Right atrium auricular region (tissue), 2 donors: ENCODE measurements at places on chromosomes 7 and 10. TPM values are rescaled to one million over a fixed set of nuclear protein-coding genes. Genes with fewer than 3 reads are reported as not detected.
A peak's percentile ranks its signal among the peaks of the same experiment; 100 is the strongest.

- DNase-seq, result no peak
These were observed 127.5 kb downstream of the MAD1L1 start for GRCh38 chr7:2105280-2105679.

DNA sequence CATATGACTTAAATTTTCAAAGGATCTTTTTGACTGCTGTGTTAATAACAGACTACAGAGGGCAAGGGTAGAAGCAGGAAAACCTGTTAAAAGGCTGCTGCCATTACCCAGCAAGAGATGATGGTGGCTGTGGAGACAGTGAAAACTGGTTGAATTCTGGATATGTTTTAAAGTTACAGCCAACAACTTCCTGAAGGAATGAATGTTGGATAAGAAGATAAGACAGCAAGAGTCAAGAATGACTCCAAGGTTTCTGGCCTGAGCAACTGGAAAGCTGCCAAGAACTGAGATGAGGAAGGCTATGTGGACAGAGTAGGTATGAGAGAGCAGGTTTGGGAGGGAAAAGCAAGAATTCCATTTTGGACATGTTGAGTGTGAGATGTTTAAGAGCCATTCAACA lies 19.1 kb downstream of the CNOT4 start:
- no peak for DNase-seq

IFIT1B gene
- total RNA-seq, result 0.24 TPM

- no peak for DNase-seq
These were observed 53.6 kb downstream of the KAT6B start for GRCh38 chr10:74880041-74880440.

LGI1 gene
- total RNA-seq, result 0.44 TPM

- peak; percentile 91 for DNase-seq
These were observed at the start of gene TRIP6 for GRCh38 chr7:100867040-100867775. TRIP6 (plus strand) TSS chr7:100867387; CDS start chr7:100867498, 111 bp downstream.

ANK3 gene
- 189 TPM for total RNA-seq

- no peak for DNase-seq
These were observed 9.1 kb downstream of the CELF2 start for GRCh38 chr10:11026773-11027172.

GRCh38 chr10:132511121-132512051 lies 26.2 kb upstream of the INPP5A start:
- peak; percentile 82 for DNase-seq

DNA sequence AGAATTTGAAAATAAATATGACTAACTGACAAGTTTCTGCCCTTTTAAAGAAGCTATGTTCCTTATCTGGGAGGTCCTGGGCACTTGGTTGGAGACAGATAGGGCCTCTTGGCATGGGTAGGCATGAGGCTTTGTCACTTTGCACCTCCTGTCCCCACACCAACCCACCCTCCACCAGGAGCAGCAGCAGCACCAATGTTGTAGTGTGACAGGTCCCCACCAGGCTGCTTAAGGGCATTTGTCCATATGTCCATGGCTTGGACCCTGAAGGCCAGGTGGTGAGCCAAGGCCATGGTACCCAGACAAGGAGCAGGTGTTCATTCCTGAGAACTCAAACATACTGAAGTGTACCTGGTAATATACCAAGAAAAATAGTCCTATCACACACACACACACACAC lies 629.1 kb downstream of the ACTR3B start:
- DNase-seq, result peak; percentile 13

GRCh38 chr10:520402-520787 lies 169.1 kb downstream of the DIP2C start:
- no peak for DNase-seq

DNA sequence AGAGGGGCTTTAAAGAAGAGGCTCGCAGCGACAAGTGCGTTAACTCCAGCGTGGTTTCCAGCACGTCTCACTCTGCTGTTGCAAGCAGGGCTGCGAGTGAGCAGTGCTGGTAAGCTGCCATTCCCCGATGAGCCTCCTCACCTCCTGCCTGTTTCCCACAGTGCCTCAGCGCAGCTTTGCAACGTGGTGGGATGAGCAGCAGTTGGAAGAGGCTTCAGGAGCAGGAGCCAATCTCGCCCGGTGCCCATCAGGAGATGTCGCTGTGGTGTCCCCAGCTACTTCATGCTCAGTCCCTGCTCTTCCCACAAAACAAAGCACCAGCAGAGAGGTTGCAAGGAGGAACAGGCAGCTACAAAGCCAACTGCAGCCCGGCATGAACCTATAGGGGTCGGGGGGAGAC lies 2.4 kb upstream of the ADARB2 start:
- DNase-seq, result no peak

SH2B2 gene
- total RNA-seq, result 1.3 TPM

AHR gene
- total RNA-seq, result 45.4 TPM

ZNF425 gene
- 1.3 TPM for total RNA-seq

ADARB2 gene
- total RNA-seq, result 0.71 TPM

- no peak for DNase-seq
These were observed 184.7 kb upstream of the KCTD7 start for GRCh38 chr7:66443946-66444345.

- no peak for DNase-seq
These were observed 94.8 kb downstream of the TCERG1L start for GRCh38 chr10:131216681-131217230.

DNA sequence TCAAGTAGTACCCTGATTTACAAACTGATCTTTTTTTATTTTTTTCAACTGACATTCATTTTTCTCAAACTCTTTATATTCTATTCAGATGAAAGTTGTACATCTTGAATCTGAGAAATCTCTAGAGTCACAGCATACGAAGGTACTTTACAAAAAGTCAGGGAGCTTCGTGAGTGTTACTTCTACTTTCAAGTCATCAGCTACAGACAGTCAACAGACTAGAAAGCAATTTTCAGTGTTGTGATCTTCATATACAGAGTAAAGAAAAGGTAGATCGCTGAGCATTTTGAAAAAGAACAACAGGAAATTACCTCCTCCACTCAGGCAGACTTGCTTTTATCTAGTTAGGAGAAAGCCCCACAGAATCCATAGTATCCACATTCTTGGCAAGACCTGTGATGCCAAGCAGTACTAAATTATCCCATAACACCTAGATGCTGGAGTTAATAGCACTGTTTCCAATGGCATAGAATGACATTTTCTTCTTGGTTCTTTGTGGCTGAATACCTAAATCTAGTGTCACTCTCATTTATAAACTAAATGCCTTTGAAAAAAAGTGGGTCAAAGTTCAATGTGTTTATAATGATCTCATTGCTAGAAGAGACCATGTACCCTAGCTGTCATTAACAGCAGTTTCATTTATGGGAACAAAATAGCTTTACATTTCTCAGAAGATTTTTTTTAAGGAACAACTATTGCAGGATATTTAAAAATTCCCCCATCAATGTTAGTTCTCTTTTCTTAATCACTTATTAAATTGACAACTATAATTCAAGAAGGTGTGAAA lies 12.0 kb upstream of the ZNF800 start:
- DNase-seq, result no peak

IDI2 gene
- not detected for total RNA-seq

DNA sequence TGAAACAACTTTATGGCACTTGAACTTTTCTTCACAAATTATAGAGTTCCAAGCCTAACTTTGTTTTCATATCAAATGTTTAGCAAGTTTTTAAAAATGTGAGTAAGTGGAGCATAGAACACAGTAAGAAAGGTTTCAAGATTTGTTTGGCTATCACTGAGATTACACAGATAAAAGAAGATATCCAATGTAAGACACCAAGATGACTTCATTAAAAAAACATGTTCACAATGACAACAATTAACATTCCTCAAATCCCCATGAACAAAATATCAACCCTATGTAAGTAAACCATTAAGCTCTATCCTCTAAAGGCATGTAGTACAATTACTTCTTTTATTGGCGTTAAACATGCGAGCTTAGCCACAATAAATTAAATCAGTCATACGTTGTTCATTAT lies 129.7 kb downstream of the RELN start:
- DNase-seq, result no peak

OGDHL gene
- 6.4 TPM for total RNA-seq

TMEM139 gene
- total RNA-seq, result 7.8 TPM

VPS50 gene
- 8.8 TPM for total RNA-seq

DNA sequence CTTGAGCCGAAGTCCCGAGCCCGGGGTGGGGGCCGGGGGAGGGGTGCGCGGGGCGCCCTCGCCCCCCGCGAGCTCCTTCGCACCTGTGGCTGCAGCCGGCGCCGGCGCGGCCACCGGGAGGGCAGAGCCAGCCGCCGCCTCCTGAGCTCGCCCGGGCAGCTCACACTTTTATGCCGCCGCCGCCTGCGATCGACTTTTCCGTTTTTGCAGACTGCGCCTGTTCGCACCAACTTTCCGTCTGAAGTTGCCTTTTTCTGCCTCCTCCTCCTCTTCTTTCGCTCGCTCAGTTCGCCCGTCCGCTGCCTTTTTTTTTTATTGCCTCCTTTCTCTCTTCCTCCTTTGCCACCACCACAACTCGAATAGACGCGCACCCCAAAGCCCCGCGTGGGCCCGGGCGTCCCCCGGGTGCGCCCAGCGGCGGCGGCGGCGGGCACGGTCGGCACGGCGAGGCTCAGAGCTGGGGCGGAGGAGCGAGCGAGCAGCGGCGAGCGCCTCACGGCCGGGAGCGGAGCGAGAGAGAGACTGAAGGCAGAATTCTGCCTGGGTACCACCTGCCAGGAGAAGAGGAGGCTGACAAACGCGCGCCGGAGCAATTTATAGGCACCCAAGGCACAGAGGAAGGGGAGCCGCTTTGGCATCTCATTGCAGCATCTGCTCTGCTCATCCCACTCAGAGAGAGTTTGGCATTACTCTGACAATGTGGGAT lies at the start of gene C1QL3:
Gene C1QL3, minus strand, starts transcription at position 569 of the 706 bp plus-strand sequence. CDS start 814 bp downstream, outside the sequence.
- DNase-seq, result no peak

- no peak for DNase-seq
These were observed 61.1 kb downstream of the EBLN1 start for GRCh38 chr10:22156750-22157149.

FAM131B gene
- total RNA-seq, result 0.08 TPM

DNA sequence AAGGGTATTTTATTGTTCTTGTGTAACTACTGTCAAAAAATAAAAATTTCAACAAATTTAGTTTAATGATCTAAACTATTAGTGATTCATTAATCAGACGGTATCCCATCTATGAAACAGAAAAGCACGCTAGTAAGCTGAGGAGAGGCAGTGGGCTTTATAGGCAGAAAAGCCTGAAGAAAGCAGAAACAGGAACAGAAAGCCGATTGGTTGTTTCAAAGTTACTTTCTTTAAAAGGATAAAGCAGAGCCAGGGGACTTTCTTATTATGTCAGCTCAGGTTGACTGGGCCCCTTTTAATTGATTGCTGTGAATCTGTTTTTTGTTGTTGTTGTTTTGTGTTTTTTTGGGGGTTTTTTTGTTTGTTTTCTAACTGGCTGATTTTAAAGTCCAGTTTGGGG lies 105.5 kb downstream of the TES start:
- DNase-seq, result no peak

- DNase-seq, result no peak
These were observed 72.8 kb downstream of the FGFR2 start for GRCh38 chr10:121525251-121526134.

DNA sequence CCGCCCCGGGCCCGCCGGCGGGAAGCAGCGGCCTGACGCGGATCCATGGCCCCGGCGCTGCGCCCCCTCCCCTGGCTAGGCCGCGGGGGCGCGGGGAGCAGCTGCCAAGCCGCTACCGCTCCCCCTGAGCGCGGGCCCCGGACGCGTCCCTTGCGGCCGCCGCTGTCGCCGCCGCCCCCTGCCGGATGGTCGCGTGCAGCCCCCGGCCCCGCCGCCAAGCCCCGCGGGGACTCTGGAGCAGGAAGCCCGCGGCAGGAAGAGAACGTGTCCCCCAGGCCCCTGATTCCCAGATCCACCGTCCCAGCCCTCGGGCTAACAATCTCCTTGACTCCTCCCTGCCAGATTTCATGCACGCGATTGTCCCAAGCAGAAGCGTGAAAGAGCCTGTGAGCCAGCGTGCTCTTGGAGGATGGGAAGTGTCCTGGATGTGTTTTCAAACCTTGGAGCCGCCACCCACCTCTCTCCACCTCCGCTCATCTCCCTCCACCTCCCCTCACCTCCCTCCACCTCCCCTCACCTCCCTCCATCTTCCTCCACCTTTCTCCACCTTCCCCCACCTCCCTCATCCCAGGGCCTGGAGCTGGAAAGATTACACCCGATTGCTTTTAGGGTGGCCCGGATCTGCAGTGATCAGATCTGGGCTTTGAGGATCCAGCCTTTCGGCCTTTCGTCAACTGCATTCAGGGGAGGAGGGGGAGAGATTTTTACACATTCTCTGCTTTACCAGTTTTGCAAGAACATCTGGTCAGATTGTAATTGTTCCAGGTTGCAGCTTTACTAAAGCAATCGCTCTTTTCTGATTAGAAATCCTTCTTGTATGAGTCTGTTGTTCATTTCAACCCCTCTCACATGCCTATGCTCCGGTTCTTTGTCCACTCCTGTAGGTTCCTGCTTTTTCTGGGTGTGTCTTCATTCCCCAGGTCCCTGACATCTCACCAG lies 570 bp upstream of the PRTFDC1 start:
- no peak for DNase-seq

- no peak for DNase-seq
These were observed 24.4 kb downstream of the MRPS33 start for GRCh38 chr7:140990193-140990962.

PLAC9 gene
- 36.3 TPM for total RNA-seq
